ENCODE measurements at places on chromosomes 12 and 14. TPM values are rescaled to one million over a fixed set of nuclear protein-coding genes. Genes with fewer than 3 reads are reported as not detected.
A peak's percentile ranks its signal among the peaks of the same experiment; 100 is the strongest.

DNA sequence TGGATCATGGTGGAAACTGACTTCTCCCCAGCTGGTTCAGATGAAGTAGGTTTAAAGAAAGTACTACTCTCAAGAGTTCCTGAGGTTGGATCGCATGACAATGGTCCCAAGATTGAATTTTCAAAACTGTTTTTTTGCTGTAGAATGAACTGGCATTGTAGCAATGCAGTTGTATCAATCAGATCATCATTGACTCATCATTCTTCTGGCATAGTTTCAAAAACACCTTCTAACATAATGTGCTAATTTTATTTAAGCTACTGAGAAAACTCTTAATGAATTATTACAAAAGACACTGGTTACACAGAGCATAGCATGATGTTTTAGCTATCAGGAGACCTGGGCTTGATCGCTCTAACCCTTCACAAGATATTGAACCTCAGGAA is 384.5 kb upstream of the DCN start:
- H3K4me1 ChIP-seq, result peaks cover 7% of the 10 kb centered on the region
- no peaks in the 10 kb centered on the region for H3K27me3 ChIP-seq
- no peak overlapping the region for H3K4me3 ChIP-seq
- DNase-seq, result no peak
- H3K27ac ChIP-seq, result no peak overlapping the region

DNA sequence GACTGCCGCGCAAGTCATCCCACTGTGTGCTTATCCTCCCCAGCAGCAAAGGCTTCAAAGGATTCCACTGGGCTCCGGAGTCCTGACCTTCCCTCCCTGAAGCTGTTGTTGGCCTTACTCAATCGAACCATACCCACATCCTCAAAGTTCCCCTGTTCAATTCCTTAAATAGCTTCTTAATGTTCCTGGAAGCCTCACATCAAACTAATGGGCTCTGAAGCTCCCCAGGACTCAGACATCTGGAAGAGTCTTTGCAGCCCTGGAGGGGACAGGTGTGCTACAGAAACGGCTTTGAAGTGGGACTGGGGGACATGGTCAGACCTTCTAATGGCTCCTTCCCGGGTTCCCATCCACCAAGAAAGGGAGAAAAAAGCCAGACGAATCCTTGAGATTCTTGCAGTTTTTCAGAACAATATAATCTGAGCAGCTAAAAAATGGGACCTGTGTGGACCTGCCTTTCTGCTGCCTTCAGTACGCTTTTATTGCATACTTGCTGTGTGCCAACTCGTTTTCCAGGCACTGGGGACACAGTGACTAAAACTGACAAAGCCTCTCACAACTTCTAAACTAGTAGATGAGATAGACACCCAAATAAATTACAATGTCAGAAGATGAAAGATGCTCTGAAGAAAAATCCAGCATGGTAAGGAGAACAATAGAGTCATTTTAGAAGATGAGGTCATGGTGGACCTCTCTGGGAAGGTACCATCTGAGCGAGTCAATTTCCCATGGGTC is 204.5 kb downstream of the MON2 start:
- no peak for DNase-seq
- H3K27ac ChIP-seq, result no peak overlapping the region
- H3K27me3 ChIP-seq, result no peaks in the 10 kb centered on the region
- peaks cover 6% of the 10 kb centered on the region for H3K36me3 ChIP-seq
- no peak overlapping the region for H3K4me3 ChIP-seq

The MUCL1 gene
- not detected for total RNA-seq

DNA sequence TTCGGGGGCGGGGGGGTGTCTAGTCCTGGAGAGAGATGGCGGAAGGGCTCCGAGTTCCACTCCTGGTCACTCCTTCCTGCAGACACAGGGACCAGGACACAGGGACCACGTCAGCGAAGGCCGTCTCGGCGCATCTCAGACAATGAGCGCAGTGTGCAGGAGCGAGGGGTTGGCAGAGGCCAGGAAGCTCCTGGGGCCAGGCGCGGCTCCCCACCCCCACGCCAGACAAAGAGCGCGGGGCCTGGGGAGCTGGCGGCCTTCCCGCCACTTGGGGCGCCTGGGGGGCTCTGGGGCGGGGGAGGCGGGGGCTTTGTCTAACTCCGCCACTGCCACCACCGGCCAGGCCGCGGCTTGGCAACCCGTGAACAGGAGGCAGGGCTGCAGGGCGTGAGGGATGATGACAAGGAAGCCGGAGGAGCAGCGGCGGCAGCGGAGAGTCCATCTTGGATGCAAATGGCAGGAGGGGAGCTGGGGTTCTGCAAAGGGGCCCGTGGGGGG is 2.2 kb downstream of the CDK2AP1 start:
- DNase-seq, result no peak
- H3K4me3 ChIP-seq, result no peak overlapping the region
- H3K36me3 ChIP-seq, result peaks cover 24% of the 10 kb centered on the region
- no peaks in the 10 kb centered on the region for H3K27me3 ChIP-seq
- H3K27ac ChIP-seq, result no peak overlapping the region
- H3K4me1 ChIP-seq, result peaks cover 44% of the 10 kb centered on the region

DNA sequence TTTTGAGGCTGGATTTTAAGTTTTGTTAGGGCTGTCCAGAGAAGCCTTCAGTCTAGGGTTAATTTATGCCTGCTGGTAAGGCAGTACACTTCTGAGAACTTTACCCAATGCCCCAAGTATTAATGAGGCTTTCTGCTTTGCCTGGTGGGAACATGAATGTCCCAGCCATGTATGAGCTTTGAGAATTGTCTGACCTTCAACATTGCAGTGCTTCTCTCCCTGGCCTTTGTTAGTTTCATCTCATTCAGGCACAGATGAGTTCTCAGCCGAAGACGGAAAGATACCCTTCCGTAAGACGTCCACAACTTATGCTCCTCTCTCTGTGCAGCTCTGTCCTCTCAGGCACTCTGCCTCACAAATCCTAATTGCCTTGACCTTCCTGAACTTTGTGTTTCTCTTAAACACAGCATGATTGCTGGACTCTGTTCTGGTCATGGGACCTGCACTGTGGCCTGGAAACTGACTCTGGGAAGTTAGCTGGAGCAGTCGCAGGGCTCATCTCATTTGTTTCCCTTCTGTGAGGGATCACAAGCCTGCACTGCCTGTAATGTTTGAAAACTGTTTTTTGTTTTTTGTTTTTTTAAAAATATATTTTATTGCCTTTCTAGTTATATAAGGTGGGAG is 15.7 kb downstream of the CHPT1 start:
- H3K27ac ChIP-seq, result peak overlapping the region; percentile 30
- DNase-seq, result peak; percentile 49
- H3K27me3 ChIP-seq, result no peaks in the 10 kb centered on the region
- H3K4me1 ChIP-seq, result peaks cover 15% of the 10 kb centered on the region
- H3K36me3 ChIP-seq, result peaks cover 45% of the 10 kb centered on the region
- H3K4me3 ChIP-seq, result no peak overlapping the region

DNA sequence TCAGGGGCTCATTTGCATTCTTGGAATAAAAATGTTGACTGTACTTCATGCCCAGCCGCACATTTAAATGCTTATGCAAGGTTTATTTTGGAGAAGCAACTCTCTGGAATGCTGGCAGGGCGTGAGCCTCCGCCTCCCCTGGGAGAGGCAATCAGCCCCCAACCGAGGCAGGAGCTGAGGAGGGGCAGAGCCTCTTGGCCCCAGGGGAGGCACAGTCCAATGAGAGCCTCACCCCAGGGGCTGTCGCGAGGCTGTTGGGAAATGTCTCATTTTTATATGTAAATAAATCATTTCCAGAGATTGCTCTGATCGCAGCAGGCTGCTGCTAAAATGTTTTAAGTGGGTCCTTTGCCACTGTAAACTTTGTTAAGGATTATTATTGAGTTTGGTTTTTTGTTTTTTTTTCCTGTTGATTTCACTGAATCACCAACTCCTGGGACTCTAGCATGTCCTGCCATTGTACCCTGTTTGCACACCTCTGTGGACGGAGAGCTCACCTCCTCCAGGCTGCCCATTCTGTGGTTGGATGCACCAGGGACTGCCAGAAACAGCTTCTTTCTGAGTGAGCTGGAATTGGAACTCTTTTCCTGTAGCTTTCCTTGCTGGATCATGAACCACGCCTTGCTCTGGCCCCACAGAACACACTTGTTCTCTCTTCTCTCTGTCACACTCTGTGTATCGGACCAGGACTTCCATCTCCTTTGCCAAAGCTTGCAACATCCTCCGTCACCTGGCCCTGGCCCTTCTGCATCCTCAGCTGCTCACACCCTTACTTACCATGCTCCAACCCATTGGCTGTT is 46.9 kb upstream of the FAM181A start:
- H3K4me1 ChIP-seq, result no peaks in the 10 kb centered on the region
- no peak overlapping the region for H3K27ac ChIP-seq
- DNase-seq, result no peak

GRCh38 chr14:95465358-95465757 is 51.1 kb downstream of the SYNE3 start:
- no peaks in the 10 kb centered on the region for H3K4me1 ChIP-seq
- no peak for DNase-seq
- H3K27ac ChIP-seq, result no peak overlapping the region
- H3K27me3 ChIP-seq, result peaks cover 8% of the 10 kb centered on the region

DNA sequence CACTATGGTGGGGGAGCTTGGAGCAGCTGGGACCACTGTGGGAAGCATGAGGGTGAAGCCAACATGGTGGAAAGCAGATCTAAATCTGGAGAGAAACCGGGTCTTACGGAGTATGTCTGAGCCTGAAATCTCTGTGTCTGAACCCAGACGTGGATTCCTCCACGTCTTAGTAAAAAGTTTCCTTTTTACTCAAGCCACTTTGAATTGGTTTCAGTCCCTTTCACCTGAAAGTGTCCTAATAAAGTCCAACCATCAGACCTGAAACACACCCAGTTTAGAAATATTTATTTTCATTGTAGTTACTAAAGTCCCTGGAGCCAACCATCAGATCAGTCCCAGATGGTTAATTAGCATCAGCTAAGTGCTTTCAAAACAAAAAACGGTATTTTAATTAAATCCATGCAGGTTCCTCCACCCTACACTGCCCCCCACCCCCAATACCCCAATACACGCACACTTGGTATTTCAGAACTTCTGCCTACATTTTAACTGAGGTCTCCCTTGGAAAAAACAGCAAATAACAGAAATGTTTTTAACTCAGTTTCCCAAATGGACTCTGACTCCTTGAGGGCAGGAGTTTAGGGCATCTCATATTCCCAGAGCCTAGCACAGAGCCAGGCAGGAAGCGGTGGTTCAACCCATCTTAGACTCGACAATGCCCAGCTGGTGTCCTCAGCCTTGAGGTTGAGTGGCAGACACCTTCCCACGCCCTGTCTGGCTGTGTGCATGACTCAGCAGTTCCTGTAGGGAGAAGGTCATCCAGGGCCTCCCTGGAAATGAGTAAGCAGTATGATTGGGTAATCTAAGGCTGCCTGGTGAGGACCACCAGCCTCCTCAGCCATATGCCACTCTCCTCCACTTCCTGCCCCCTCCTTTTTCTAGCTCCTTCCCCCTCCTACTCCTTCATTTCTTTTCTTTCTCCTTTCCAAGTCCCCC is 175.8 kb downstream of the TTC8 start:
- DNase-seq, result peak; percentile 53
- H3K4me1 ChIP-seq, result no peaks in the 10 kb centered on the region
- H3K27ac ChIP-seq, result no peak overlapping the region
- no peaks in the 10 kb centered on the region for H3K36me3 ChIP-seq

The RNASE7 gene
- total RNA-seq, result not detected

The POLE2 gene
- total RNA-seq, result 34.6 TPM

DNA sequence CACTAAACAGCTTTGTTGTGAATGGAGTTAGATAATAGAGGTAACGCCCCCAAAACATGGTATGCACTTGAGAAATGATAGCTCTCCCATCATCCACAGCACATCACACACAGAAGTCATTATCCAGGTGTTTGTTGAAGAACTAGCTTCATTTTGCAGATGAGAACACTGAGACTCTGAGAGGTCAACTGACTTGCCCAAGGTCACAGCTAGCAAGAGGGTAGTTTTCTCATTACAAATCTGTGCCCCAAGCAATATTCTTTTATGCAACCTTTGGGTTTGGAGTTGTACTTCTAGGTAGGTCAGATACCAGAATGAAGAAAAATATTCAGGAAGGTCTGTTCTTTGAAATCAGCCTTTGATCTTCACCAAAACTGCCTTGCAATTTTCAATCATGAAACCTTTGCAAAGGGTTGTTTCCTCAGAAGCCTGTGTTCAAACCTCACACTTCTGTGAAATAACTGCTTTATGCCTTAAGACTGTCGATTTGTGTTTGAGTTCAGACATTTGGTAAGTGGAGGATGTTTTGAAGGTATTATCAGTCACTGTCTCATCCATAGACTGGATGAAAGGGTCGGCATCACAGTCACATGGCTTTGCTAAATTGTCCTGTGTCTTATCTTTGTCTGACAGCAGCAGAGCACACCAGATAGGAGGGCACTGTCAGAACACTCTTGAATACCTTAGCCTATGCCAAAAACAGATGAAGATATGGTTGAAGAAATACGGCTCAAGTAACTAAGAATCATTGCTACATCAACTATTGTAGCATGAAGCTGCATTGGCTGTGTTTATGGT is 233.2 kb upstream of the BTG1 start:
- H3K27ac ChIP-seq, result peak overlapping the region; percentile 2
- H3K4me3 ChIP-seq, result no peak overlapping the region
- H3K4me1 ChIP-seq, result peaks cover 3% of the 10 kb centered on the region
- no peaks in the 10 kb centered on the region for H3K36me3 ChIP-seq
- DNase-seq, result peak; percentile 64

DNA sequence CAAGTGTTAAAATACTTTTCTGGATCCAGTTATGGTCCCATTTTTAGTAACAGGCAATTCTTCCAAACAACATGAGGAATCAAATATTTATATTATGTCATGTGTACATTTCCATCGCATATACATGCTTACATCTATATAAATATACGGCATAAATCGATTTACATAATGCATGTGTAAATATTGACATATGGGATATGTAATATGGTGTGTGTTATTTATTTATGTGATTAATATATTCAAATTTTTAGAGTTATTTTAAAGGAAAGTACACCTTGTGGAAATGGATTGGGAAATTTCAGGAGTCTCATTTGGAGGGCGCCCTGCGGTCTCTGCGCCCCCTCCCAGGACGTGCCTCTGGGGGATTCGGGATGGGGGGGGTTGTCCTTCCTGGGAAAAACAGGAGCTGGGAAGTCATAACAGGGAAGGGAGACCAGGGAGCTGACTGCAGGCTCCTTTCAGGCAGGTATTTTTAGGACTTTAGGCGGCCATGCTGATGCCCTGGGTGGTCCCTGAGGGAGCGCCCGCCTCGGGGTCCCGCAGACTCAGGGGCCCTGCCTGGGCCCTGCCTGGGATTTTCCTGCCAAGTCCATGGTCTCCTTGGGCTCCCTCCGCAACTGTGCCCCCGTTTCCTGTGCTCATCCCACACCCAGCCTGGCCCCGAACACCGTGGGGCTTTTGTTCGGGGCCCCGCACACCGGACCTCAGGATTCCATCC is 82.7 kb upstream of the SFSWAP start:
- no peak for DNase-seq
- peak overlapping the region; percentile 48 for H3K27ac ChIP-seq
- H3K36me3 ChIP-seq, result no peaks in the 10 kb centered on the region
- peaks cover 46% of the 10 kb centered on the region for H3K4me1 ChIP-seq

- no peak overlapping the region for H3K27ac ChIP-seq
- no peaks in the 10 kb centered on the region for H3K27me3 ChIP-seq
- H3K36me3 ChIP-seq, result no peaks in the 10 kb centered on the region
- DNase-seq, result no peak
- peaks cover 25% of the 10 kb centered on the region for H3K4me1 ChIP-seq
- H3K4me3 ChIP-seq, result no peak overlapping the region
These were observed 151.1 kb upstream of the HMGA2 start for GRCh38 chr12:65673156-65673690.

All from K562 (cell line).